ENCODE measurements at places on chromosomes 7 and 10. TPM values are rescaled to one million over a fixed set of nuclear protein-coding genes. Genes with fewer than 3 reads are reported as not detected.

DNA sequence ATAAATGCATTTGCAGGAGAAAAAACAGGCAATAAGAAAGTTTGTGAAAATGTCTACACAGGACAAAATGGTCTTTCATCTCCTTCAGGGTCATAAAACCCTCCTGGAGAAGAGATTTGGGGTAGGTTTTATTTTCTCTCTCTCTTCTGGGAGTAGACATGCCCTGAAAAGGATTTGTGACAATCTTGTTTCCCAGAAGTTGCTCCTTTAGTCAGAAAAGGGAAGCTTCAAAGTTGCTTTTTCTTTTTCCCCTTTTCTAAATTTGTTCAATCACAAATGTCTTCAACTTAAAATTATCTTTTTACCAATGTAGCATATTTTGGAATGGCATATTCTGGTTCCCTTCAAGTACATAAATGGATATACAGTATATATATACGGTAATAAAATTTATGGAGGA lies 9.4 kb upstream of the ANKRD22 start:
- no peak for DNase-seq

DNA sequence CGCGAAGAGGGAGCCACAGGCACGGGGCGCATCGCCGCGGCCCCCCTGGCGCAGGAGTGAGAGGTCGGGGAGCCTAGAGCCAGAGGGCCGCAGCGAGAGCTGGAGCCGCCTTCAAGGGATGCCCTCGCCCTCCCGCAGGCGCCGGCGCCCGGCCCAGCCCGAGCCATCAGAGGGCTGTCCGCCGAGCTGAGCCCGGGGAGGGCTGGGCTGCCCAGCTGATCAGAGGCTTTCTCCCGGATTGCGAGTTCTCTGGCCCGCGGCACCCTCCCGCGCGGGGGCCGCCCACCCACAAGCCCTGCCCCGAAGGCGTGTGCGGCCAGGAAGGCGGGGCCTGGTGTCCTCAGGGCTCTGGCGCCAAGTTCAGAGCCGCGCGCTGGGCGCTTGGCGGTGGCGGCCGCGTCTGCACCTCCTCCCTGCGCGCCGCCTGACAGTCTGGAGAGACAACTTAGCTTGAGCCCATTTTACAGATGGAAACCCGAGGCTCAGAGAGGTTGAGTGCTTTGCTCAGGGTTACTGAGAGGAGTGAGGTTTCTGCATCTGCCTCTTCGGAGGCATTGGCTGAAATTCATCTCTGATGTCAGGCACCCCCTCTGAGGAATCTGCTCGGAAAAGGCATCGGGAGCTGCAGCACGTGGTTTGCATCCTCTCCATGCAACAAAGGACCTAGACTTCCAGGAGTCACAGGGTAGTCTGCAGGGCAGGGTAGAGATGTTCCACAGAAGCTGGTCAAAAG lies 3.8 kb upstream of the ANTXRL start:
- DNase-seq = no peak

GRCh38 chr7:52080493-52080892 lies 763.9 kb upstream of the COBL start:
- DNase-seq = no peak

- DNase-seq = no peak
These were observed 2.6 kb downstream of the CPVL start for GRCh38 chr7:29143751-29144150.

DNA sequence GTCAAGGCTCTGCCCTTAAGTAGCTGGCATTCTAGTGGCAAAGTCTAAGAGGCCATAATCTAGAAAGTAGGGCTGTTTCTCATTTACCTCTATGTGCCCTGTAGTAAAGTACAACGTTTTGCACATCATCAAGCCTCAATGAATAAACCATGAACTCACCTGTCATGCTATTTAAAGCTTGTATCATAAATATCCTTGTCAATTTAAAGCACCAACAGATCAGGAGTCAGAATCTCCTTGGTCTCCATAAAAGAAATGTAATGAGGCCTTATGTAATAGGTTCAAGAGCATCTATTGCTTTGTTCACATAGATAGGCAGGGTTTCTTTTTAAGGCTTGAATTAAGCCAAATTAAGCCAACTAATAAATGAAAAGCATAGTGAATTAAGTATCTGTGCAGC lies 181.9 kb downstream of the KMT2E start:
- no peak for DNase-seq

DNA sequence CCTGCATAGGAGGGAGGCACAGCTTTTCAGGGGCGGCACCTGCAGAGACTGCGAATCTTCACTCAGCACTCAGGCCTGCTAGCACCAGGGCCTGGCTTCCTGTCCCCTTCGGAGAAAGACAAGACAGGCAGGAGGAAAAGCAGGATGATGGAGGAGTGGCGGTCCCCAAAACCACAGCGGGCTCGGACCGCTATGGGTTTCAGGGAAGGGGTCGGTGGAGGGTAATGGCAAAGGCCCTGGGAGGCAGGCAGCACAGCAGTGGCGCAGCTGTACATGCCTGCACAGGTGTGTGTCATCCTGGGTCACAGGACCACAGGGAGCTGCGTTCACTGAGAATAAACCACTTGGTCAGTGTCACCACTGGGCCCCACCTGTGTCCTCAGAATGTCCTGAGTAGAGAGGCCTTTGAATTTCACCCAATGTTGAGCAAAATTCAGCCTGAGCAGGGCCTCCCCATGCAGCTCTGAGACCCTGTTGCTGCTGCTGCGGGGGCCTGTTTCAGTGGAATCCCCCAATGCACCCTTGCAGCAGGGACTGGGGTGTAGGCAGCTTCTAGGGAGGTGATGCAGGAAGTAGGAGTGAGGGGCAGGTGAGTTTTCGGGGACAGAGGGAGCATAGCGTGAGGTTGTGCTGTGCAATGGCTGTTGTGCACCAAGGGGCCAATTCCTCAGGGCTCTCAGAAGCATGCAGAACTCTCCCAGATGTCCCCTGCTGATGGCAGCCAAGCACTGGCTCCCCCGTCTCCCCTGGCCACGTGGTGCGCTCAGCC lies 90.6 kb upstream of the PPP2R2D start:
- no peak for DNase-seq

GRCh38 chr7:20249920-20250319 lies 32.7 kb upstream of the MACC1 start:
- peak; percentile 95 for DNase-seq

DNA sequence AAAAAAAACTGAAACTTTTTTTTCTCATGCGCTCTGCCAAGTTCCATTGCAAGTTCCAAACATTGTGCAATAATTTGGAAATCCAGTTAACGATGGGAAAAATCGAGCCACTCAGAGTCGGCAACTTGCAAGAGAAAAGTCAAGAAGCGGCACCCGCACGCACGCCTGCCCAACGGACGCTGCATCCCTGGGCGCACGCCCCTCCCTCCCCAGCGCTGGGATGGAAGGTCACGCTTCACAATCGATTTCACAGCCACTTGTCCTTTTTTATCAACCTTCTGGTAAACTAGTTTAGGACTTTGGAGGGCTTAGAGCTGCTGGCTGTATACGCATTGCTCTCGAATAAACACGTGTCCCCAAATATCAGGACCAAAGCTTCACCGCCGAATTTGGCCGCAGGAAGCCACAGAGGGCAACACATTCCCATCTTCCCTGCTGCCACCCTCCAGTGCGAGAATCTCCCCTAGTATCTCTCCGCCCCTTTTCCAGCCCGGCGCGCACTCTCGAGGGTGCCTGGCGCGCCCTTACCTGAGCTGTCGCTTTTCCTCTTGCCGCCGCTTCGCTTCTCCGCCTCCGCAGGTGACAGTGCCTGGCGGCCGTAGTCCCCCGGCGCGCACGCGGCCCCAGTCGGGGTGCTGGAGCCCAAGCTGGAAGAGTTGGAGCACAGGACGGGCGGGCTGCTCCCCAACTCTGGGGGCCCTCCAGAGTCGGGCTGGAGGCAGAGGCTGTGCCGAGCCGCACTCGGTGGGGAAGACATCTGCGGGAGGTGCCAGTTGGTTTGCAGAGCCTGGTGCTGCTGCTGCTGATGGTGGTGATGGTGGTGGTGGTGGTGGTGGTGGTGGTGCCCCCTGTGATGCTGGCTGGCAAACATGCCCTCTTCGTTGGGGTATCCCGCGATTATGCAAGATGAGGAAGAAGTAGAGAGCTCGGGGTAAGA lies 857 bp downstream of the MEOX2 start:
- no peak for DNase-seq

DNA sequence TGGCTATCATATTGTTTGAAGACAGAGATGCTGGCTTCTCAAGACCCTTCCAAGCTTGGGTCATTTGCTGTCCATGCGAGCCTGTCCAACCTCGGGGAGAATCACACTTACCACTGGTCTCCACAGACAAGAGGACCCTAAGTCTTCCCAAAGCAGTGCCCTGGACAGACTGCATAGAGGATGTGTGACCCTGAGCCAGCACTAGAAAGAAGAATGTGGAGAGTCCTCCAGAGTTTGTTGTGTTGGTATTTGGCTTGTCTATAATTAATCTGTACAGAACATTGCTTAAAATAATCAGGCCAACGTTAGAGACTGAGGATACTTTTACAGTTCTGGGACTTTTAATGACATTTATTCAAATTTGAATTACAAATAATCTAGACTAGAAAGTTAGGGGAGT lies 212.7 kb downstream of the TMEM178B start:
- no peak for DNase-seq

GRCh38 chr7:26593393-26593792 lies 271.0 kb downstream of the SKAP2 start:
- no peak for DNase-seq

DNA sequence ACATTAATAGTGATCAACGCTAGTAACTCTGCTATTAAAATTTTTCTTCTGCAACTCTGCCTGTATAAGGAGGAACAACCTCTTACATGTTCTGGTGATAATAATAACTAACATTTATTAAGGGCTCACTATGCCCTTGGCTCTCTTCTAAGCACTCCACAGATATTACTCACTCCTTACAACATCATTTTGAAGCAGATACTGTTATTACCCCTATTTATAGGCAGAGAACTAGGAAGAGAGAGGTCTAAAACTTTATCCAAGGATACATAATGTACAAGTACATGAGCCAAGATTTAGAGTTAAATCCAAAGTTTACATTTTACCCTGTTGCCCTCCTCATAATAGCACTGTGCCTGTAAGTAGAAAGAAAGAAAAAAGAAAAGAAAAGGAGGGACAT lies 205.6 kb downstream of the DYNC1I1 start:
- no peak for DNase-seq

- DNase-seq = no peak
These were observed at the start of gene DLX6 for GRCh38 chr7:97005183-97006054. Gene DLX6, plus strand, starts transcription at chr7:97005553. Its CDS starts 425 bp downstream, at chr7:97005978.

- DNase-seq = no peak
These were observed 23.7 kb downstream of the PTEN start for GRCh38 chr10:87887146-87887545.

DNA sequence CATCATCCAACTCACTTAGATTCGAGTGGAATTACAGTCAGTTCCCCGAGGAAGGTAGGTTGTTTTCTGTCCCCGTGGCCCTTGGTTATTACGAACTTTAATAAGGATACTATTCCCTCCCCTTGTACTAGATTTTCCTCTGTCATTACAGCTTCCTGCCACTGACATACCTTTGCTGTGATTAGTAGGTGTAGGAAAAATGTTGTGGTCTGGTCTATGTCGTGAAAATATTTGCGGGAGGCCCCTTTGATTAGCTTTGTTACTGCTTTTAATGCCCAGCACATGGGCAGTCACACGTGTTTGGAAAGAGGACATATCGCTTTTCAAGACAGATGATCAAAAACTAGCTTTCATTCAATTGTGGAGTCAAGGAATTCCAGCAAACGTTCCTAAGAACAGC lies 92.2 kb downstream of the GATA3 start:
- DNase-seq = no peak

GRCh38 chr10:97207756-97208346 lies 22.1 kb upstream of the SLIT1 start:
- DNase-seq = no peak

DNA sequence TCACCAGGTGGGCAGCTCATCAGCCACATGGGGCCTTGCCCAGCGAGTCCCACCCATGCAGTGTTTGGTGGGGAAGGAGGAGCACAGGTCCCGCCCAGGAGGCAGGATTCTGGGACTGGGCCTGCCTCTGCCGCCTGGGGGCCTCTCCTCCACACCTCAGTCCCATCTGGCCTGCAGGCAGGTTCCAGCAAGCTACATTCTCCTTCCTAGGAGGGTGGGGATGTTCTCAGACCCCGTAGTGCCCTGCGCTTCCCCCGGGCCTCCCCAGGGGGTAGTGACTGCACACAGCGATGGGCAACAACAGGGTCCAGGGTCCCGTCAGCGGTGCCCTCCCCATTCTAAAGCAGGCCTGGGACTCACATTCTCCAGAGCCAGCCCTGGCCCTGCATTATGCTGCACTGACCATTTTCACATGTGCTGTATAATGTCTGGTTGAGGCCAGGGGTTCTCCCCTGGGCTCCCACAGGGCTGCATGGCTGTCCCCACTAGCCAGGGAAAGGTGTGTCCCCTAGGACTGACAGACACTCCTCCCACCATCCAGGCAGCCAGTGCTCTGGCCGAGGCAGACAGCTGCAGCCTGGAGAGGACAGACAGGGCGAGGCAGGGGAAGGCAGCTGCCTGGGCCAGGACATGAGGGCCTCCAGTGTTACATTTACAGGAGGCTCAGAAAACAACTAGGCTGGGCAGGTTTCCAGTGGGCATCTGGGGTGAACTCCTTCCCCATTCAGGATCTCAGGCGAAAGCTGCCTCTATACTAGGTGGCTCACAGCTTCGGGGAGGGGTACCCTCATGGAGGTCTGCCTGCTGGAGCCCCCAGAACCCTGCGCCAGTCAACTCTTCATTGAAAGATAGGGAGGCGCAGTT lies 9.3 kb downstream of the RASGEF1A start:
- no peak for DNase-seq

DNA sequence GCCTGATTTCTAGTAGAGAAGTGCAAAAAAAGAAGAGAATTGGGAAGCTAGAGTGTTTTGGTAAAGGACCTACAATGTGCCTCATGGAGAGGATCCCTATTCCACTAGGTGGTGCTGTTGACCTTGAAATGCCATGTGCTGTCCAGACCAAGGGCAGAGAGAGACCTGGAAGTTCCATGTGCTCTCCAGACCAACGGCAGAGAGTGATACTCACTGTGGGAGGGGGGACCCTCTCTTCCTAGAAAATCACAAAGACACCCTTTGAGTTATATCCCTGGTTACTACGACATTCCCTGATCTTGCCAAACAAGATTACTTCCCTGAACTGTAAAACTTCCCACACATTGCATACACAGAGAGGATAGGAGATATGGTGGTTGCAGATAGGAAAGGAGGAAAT lies 212.7 kb upstream of the ZNF804B start:
- DNase-seq = no peak

DNA sequence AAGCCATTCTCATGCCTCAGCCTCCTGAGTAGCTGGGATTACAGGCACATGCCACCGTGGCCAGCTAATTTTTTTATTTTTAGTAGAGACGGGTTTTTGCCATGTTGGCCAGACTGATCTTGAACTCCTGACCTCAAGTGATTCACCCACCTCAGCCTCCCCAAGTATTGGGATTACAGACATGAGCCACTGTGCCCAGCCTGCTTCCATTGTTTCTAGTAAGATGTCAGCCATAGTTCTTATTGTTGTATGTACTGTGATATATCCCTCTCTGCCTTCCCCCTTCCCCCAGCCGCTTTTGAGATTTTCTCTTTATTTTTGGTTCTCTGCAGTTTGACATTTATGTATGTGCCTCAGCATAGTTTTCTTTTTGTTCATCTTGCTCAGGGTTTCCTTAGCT lies 87.9 kb upstream of the KLF14 start:
- DNase-seq = no peak

Gene CPA5
- total RNA-seq = not detected

Gene LGI1
- total RNA-seq = not detected

Gene RNF32
- total RNA-seq = 0.75 TPM

Gene AKR1C1
- 1.2 TPM for total RNA-seq

Gene NHLRC2
- total RNA-seq = 51.8 TPM

Gene NSUN5
- 63.4 TPM for total RNA-seq

Gene GIMAP1
- total RNA-seq = not detected

Gene CRTAC1
- total RNA-seq = 3.2 TPM

Gene MUC3A
- total RNA-seq = 0.34 TPM

Gene OGDH
- 65.2 TPM for total RNA-seq
